ENCODE measurements at places on chromosomes 6 and 20. TPM values are rescaled to one million over a fixed set of nuclear protein-coding genes. Genes with fewer than 3 reads are reported as not detected.

Gene CD164
- total RNA-seq: 215 TPM

DNA sequence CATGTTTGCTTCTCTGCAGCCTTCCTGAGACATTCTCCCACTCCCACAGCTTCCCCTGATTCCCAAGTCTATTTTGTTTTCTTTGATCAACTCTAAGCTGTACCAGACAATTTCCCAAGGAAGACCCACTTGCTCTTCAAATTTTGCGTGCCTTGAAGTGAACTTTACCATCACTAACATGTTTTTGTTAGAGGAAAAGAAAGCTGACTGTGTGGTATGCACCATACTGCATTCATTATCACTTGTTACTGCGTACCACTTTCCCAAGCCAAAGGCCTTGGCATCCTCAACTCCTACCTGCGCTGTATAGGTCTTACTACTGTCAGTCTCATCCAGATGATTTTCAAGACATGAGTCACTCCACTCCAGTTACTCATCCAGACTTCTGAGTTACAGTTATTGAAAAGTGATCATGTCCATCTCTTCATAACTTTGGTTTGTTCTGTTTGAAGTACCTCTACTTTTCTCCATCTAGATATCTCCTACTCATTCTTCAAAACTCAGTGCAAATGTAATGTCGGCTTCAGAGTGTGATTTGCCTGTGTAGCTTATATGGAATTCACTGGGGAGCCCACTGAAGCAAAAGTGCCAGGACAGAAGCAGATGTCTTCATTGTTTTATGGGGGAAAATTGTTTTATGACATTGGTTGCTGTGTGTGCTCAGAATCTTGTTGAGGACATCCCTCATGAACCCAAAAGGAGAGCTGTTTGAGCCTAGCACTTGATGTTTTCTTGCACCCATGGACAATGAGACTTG lies 5.2 kb downstream of the RPS12 start:
- peaks cover 8% of the 10 kb centered on the region for H3K4me1 ChIP-seq
- no peak overlapping the region for H3K4me3 ChIP-seq
- no peak overlapping the region for H3K27ac ChIP-seq
- no peaks in the 10 kb centered on the region for H3K27me3 ChIP-seq
- DNase-seq: no peak

GRCh38 chr20:52448513-52449232 lies 257.1 kb upstream of the ZFP64 start:
- H3K4me1 ChIP-seq: no peaks in the 10 kb centered on the region
- no peak for DNase-seq
- H3K27ac ChIP-seq: no peak overlapping the region
- H3K4me3 ChIP-seq: no peak overlapping the region
- no peaks in the 10 kb centered on the region for H3K36me3 ChIP-seq

DNA sequence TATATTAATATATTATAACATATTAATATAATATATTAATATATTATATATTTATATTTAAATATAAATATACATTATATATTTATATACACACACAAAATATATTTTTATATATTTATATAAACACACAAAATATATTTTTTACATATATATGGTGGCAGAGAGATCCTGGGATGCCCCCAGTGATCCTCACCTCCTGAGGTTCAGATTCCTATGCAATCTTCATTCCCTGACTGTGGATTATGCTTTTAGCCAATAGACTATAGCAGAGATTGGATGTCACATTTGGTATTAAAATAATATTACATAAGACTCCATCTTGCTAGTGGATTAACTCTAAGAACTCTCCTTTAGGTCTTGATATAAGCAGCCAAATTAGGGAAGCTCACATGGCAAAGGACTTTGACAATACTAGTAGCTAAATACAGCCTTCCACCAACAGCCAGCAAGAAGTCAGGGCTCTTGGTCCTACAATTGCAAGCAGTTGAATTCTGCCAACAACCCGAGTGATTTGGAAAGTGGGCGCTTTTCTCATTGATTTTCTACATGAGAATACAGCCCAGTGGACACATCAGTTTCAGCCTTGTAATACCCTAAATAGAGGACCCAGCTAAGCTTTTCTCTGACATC lies 681.0 kb downstream of the C6orf118 start:
- DNase-seq: no peak
- H3K27ac ChIP-seq: no peak overlapping the region
- H3K27me3 ChIP-seq: no peaks in the 10 kb centered on the region

DNA sequence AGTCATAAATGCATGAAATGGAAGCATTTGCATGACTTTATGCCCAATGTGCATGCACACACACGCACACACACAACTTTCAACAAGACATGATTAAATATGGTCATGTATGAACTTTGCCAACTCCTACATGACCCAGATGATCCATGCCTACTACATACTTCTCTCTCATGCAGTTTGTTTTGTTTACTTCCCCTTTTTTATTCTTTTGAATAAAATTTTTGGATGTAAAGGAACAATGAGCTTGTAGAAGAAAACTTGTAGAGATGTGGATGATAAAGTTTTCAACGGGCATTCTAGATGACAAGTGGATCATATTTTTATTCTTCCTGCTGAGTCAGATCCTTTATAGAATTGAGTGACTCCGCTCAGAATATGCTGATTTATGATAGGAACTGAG lies 50.8 kb upstream of the AIG1 start:
- no peak overlapping the region for H3K27ac ChIP-seq
- H3K4me1 ChIP-seq: no peaks in the 10 kb centered on the region
- H3K4me3 ChIP-seq: no peak overlapping the region
- no peaks in the 10 kb centered on the region for H3K27me3 ChIP-seq

- no peaks in the 10 kb centered on the region for H3K36me3 ChIP-seq
- H3K27ac ChIP-seq: peak overlapping the region; percentile 72
- H3K4me1 ChIP-seq: peaks cover 17% of the 10 kb centered on the region
- H3K27me3 ChIP-seq: no peaks in the 10 kb centered on the region
Observed at GRCh38 chr6:136158971-136159370, 91.1 kb downstream of the MTFR2 start.

DNA sequence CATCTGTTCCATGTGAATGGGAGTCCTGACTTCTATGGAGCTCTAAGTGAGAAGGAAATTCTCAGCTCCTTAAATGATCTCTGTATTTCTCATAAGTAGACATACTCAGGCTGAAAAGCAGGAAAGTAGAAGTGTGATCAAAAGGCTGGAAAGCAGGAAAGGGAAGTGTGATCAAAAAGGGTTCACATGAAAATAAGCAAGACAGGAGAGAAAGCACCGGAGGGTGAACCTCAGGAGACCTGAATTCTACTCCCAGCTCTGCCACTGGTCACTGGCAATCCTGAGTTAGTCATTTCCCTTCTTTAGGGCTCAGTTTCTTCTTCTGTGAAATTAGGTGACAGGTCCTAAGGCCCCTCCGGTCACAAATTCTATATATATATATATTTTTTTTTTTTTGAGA lies 55.5 kb upstream of the TRERF1 start:
- H3K4me3 ChIP-seq: no peak overlapping the region
- no peaks in the 10 kb centered on the region for H3K36me3 ChIP-seq

GRCh38 chr6:64736421-64736950 lies 970.5 kb downstream of the EYS start:
- H3K36me3 ChIP-seq: no peaks in the 10 kb centered on the region
- H3K4me3 ChIP-seq: no peak overlapping the region
- DNase-seq: no peak
- H3K27me3 ChIP-seq: no peaks in the 10 kb centered on the region

Measured in ovary (tissue), 10 donors.